ENCODE measurements at places on chromosomes 13 and 19.

DNA sequence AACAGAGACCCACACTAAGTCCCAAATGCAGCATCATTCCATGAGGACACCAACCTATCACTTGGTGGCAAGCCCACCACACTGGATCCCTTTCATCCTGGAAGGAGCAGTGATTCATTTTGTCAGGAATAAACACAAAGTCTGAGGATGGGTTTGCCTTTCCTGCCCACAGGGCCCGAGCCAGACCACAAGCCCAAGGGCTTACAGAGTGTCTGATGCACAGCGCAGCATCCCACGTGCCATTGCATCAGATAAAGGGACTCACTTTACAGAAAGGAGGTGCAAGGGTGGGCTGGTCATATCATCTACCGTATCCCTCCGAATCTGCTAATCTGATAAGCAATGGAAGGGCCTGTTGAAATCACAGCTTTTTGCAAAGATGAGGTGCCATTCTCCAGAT lies 12.2 kb upstream of the KCTD15 start:
- DNase-seq = no peak

GRCh38 chr19:43731846-43732245 lies 16.0 kb downstream of the IRGC start:
- no peak for DNase-seq

GRCh38 chr13:100106705-100107104 lies 17.8 kb downstream of the PCCA start:
- DNase-seq = no peak

GRCh38 chr13:114059428-114059827 lies 73.0 kb downstream of the RASA3 start:
- DNase-seq = no peak

- DNase-seq = no peak
Observed at GRCh38 chr19:7376151-7376852, 27.6 kb downstream of the ARHGEF18 start.

DNA sequence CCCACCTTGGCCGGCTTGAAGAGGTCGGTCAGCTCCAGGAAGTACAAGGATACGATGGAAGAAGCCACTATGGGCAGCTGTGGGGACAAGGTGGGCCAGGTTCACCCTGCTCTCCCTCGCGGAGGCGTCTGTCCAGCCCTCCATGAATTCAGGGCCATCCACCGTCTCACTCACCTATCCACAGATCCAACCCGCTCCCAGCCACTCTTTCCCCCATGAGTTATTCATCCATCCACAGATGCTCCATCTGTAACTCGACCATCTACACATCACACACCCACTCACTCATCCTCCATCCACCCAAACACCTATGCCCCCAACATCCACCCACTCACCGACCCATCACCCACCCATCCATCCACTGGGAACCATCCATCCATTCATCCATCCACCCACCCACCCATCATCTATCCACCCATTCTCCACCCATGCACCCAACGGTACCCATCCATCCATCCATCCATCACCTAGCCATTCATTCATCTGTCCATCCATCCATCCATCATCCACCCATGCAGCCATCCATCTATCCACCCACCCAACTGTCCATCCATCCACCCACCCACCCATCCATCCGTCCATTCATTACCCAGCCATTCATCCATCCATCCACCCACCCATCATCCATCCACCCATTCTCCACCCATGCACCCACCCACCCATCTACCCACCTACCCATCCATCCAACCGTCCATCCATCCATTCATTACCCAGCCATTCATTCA lies 5.8 kb downstream of the PLPPR3 start:
- no peak for DNase-seq
